Activated T-helper 1 cell treated with Interleukin-2 at 50 U/mL for 16 hours (primary cell): ENCODE measurements at places on chromosomes 2 and 18.

- DNase-seq: no peak
Measured at GRCh38 chr2:10094271-10094814, 14.1 kb upstream of the CYS1 start.

- no peak for DNase-seq
Measured at GRCh38 chr2:23330214-23330613, 54.8 kb upstream of the KLHL29 start.

GRCh38 chr2:205411558-205411957 is 270.7 kb upstream of the NRP2 start:
- DNase-seq: no peak

GRCh38 chr18:3995476-3996102 is 459.5 kb downstream of the DLGAP1 start:
- DNase-seq: no peak

DNA sequence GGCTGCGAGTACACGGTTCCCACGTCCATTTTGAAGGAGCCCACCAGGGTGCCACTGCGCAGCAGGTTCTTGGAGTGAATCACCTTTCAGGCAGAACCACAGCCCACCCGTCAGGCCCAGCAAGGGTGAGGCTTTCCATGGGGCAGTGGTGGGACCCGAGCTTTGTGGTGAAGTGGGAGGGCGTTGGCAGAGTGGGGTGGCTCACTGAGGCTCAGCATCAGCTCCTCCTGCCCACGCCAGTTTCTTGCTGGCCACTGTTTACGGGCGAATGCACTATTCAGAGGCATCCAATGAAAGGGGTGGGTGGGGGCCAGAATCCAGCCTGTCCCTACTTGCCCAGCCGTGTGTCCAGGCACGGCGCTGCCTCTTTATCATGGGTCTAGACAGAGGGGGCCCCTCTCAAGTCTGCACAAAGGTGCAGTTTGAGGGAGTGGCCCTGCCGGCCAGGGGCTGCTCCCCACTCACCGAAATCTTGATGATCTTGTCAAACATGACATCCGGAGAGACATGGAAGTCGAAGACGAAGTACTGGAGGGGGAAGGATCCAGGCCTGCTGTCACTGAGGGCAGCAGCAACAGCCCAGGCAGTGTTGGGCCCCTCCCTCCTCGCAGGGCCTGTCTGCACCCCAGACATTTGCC is 11.4 kb upstream of the OTOF start:
- no peak for DNase-seq

DNA sequence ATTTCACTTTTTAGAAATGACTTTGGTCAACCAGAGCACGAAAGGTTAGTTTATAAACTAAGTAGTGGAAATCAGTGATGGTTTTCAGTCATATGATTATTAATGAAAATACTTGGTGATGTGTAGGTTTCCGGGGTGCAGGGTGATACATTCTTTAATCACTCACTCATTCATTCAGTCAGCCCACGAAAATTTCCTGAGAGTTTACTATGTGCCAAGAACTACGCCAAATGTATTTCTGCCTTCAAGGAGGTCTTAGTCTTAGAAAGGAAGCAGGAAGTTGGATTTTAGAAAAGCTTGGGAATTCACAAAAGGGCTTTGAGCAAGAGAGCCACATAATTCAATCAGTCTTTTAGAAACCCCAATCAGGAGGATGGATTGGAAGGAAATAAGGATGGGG is 543.6 kb downstream of the PLCL1 start:
- no peak for DNase-seq

- no peak for DNase-seq
Measured at GRCh38 chr2:234542742-234543141, 45.9 kb upstream of the ARL4C start.

- DNase-seq: no peak
Measured at GRCh38 chr2:137659616-137660015, 304.7 kb upstream of the HNMT start.

DNA sequence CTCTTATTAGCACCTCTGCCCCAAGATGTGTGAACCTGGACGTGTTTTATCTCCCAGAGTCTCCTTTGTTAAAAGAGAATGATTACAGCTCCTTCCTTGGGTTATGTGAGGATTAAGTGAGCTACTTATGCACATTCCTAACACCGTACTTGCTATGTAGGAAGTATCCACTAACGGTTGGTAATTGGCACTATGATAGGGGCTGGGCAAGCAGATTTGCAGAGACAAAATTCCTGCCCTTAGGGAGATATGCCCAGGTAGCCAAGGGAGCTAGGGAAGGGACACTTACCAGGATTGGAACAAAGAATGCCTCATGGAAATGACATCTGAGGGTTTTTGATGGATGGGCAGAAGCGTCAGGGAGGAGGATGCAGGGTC is 11.5 kb upstream of the ALPK2 start:
- DNase-seq: no peak

GRCh38 chr2:38744399-38744780 is 6.8 kb downstream of the SRSF7 start:
- DNase-seq: no peak

DNA sequence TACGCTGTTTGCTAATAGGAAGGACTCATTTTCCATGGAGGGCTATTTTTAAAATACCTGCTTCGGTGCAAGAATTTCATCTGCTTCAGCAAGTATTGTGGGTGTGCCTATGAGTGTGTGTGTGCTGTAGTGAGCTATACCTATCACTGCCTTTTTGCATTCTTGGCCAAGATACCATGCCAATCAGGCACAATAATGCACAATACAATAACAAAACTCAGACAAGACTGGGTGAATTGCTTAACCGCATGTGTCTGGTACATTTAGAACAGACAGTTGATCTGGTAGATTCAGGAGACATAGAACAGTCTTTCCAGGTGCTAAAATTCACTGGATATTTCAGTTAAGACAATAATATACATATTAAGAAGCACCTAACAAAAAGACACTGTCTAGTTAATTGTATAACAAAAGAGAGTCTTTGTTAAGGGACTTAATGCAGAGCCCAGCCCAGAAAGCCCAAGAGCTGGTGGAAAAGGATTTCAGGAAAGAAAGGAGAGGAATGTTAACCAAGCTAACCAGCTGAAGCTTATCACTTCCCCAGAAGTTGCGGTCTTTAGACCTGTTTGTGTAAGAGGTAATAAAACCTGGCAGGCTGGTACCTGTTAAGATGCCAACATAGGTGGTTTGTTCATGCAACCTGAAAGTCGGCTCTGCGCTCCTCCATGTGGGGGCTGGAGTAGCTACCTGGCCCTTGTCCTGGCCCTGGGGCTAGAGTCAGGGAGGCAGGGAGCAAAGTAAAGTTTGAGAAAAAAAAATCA is 153.3 kb upstream of the RBMS1 start:
- no peak for DNase-seq

DNA sequence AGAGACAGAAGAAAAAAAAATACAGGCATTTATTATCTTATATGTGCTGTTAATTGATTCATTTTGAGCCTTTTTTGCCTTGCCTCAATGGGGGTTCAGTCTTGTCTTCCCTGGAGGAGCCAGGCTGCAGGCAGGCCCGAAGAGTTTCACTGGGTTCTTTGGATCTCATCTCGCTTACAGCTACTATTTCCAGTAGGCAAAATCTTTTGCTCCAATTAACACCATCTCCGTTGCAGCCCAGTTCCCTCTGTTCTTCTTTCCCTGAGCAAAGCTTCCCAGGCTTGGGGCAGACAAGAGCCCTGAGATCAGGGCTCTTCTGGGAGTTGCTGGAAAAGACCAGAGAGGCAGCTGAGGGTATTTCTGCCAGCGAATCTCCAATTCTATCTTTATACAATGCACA is 168.8 kb upstream of the CELF4 start:
- DNase-seq: no peak

DNA sequence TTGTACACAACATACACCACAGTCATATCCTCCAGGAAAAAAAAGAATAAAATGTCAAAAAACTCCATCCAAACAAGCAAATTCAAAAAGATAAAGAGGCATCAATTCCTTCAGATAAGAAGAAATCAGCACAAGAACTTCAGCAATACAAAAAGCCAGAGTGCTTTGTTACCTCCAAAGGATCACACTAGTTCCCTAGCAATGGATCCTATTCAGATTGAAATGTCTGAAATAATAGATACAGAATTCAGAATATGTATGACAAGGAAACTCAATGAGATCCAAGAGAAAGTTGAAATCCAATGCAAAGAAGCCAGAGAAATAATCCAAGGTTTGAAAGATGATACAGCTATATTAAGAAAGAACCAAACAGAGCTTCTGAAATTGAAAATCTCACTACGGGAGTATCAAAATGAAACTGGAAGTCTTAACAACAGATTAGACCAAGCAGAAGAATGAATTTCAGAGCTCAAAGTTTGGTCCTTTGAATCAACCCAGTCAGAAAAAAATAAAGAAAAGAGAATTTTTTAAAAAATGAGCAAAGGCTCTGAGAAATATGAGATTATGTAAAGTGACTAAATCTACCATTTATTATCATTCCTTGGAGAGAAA is 80.6 kb downstream of the TRABD2A start:
- DNase-seq: no peak

DNA sequence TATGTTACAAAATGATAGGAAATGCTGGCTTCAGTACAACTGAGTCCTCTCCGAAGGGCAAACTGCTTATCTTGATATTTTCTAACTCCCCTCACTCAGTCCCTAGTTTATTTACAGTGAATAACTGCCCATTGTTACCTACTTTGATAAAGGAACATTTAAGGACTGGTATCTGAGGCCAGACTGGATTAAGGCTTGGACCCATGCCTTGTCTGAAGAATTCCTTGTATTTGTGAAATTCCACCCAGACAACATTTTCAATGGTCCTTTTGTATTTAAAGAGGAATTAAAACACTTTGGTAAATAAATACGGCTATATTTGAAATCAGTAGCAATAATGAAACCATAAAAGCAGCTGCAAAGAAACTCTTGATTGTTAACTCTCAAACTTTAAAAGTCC is 58.3 kb downstream of the PELI1 start:
- no peak for DNase-seq

- DNase-seq: no peak
Measured at GRCh38 chr2:60335533-60336237, 217.8 kb downstream of the BCL11A start.

DNA sequence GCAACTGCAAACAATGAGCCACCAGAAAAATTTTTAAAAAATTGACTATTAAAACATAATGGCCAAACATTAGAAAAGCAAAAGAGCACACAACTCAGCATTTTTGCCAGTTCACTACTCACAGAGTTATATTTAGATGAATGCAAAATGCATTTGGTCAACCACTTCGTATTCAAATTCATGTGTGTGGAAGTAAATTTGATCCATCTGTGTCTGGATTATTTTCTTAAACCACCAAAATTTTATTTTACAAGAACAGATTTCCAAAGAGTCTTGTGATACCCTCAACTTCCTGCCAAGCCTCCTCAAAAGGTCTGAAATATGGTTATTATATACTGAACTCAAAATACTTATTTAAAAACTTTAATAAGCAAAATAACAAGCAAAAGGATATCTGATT is 57.4 kb downstream of the PPP1R1C start:
- no peak for DNase-seq

GRCh38 chr2:71592181-71592711 is 138.9 kb downstream of the DYSF start:
- DNase-seq: no peak

DNA sequence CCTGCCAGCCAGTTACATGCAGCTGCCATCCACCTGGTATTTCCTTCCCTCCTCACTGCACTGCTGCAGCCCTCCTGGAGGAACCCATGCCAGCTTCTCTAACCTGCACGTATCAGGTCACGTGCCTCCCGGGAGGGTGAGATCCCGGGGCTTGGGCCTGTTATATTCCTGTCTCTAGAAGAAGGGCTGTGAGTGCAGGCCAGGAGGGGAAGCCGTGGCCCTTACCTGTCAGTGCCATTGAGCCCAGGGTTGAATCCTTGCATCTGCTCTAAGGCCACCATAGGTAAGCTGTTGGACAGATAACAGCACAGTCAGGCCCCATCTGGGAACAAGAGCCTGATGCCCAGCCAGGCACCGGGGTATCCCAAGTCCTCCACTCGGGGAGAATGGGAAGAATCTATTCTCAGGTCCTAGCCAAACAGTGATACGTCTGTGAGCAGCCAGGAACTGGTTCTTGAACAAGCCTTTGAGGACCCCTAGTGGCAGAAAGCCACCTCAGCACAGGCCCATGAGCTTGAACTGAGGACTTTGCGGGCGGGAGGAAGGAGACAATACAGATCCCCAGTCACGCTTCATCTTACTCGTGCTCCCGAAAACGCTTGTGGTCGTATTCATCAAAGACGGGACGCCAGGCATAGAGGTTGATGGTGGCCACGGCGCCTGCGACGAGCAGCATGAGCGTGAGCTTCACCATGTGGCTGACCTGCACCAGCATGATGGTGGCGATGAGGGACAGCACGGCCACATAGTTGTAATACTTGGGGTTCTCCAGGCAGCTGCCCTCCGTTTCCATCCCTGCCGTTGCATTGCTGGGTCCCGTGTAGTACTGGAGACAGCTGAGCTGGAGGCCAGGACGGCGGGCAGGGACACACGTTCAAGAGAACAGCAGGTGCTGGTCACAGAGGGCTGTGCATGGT is 34.4 kb downstream of the CENPO start:
- DNase-seq: peak; percentile 46

DNA sequence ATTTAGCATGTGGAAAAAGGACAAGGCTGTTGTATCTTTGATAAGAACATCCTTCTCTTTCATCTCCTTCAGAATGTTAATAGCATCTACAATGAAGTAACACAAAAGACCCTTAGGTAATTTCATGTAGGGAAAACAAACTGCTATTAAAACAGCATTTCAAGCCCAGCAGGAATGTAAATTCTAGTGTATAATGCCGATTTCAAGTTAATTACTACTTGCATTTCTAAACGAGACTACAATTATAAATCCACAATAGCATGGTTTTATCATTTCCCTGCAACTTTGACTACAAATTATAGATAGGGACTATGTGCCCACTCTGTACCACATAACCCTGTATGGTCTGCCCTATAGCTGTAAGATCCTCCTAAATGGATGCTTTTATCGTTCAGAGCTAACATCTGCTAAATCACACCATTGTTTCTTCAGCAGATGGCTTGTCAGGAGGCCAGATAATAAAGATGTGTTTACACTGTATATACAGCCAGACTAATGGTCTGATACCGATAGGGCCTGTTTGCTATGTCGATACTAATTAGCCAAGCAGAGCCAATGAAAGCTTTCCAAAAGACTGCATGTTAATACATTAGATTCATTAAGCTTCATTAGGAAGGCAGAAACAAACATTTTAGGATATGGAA is 51.9 kb downstream of the LRPPRC start:
- DNase-seq: no peak

GRCh38 chr2:105609746-105610402 is 134.8 kb upstream of the NCK2 start:
- DNase-seq: no peak

DNA sequence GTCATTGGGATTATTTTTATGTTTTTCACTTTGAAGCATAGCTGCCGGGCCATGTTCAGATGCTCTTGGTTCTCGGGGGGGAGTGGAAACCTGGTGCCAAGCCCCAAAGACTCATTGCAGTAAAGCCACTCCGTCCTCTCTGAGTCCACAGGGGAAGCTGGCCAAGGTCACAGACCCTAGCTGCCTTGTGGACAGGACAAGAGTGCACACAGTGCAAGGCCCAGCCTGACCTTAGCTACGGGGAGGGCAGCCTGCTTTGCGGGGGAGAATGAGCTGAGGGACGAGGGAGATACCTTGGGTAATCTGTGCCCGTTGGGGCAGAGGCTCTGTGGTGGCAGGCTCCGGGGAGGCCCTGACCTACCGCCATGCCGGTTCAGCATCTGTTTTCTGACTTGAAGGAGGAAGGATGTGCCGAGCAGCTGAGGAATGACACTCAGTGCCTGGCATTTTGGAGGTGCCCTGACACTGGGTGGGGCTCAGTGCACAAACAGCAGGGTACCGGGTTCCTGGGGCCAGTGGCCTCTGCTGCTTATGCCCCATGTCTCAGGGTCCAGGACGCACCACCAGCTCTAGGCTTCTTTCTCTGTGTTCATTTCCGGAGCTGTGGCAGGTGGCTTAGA is 87.2 kb downstream of the STPG4 start:
- DNase-seq: no peak
